ENCODE measurements at places on chromosomes 1 and 21. TPM values are rescaled to one million over a fixed set of nuclear protein-coding genes. Genes with fewer than 3 reads are reported as not detected.

IL19 gene
- total RNA-seq, result not detected

FCRL4 gene
- total RNA-seq, result not detected

DNA sequence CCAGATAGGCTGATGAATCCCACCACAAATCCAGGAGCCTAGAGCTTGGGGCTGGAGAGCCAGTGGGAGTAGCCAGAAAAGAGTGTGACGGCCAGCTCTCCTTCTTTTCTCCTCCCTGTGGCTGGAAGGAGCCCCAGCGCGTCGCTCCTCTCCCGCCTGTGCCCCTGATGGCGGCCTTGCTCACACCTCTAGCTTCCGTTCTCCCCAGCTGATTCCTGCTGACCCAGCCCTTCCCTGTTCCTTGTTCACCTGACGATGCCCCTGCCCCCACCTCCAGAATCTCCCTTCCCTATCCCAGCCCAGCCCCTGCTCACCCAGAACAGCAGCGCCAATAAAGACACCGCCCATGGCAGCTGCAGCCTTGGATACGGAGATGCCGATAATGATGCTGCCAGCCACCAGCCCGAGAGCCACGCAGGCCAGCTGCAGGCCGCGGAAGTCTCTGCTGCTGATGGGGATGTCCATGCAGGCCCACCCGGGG lies 656 bp downstream of the KNCN start:
- no peak for DNase-seq

GRCh38 chr1:156499194-156499841 lies 1.3 kb downstream of the MEF2D start:
- no peak for DNase-seq

GRCh38 chr1:2865571-2866421 lies 64.3 kb upstream of the TTC34 start:
- no peak for DNase-seq

- DNase-seq, result no peak
Measured at GRCh38 chr1:202072211-202072765, 50.4 kb upstream of the GPR37L1 start.

DNA sequence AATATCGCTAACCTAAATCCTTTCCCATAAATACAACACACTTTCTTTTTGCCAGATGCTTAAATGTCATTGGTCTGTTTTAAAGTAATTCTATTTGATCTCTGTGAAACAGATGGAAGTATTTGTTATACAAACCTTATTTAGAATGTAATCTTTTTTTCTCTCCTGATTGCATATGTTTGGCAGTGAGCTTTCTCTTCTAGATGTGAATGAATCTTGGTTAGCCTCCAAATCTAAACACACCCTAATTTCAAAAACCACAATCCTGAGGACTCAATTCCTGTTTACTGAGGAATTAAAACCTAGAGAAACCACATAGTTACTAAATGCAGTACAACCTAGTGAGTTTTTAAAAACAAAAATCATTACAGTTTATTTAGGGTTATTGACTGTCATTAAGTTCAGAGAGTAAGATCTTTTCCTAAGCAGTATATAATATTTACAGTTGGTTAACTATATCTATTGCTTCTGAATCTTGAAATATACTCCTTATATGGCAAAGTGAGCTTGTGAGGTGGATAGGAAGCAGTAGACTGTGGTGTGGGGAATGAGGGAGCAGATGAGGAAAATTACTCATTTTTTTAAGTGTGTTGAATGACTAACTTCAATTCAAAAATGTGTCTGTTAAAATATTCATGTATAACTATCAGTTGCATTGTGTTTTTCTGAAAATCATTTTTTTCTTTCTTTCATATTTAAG lies 218.7 kb downstream of the FMN2 start:
- DNase-seq, result no peak
